ENCODE measurements at places on chromosomes 4 and X. TPM values are rescaled to one million over a fixed set of nuclear protein-coding genes. Genes with fewer than 3 reads are reported as not detected.

DNA sequence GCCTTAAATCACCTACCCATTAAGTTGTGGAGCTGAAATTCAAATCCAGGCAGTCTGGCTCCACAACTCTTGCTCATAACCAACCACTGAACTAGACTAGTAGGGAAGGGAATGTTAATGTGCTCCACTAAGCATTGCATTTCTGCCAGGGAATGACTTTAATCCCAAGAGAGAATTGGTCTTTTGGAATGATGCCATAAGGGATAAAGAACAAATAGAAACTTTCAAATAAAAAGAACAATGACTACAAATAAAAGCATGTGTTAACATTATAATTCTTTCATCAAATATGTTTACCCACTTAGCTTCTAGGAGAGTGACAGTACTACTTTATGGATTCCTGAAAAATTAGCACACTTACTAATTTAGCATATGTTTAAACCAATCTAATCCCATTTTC is 905.9 kb downstream of the CENPC start:
- DNase-seq, result no peak
- no peaks in the 10 kb centered on the region for H3K27me3 ChIP-seq
- H3K4me1 ChIP-seq, result no peaks in the 10 kb centered on the region
- no peaks in the 10 kb centered on the region for H3K36me3 ChIP-seq
- no peak overlapping the region for H3K27ac ChIP-seq

DNA sequence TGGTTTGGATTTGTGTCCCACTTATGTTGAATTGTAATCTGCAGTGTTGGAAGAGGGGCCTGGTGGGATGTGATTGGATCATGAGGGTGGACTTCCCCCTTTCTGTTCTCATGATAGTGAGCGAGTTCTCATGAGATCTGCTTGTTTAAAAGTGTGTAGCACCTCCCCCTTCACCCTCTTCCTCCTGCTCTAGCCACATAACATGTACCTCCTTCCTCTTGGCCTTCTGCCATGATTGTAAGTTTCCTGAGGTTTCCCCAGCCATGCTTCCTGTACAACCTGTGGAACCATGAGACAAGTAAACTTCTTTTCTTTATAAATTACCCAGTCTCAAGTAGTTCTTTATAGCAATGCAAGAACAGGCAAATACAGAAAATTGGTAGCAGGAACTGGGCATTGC is 138.7 kb downstream of the INPP4B start:
- no peak overlapping the region for H3K27ac ChIP-seq
- H3K36me3 ChIP-seq, result no peaks in the 10 kb centered on the region
- H3K4me1 ChIP-seq, result no peaks in the 10 kb centered on the region
- no peaks in the 10 kb centered on the region for H3K27me3 ChIP-seq
- H3K4me3 ChIP-seq, result no peak overlapping the region

The IL2RG gene
- 1.5 TPM for total RNA-seq

The LGI2 gene
- not detected for total RNA-seq

The HAND2 gene
- total RNA-seq, result not detected

The L1CAM gene
- 41.0 TPM for total RNA-seq

The SEPSECS gene
- total RNA-seq, result 9.7 TPM
